T-helper 1 cell treated with Interleukin-12 subunit alpha and Interleukin-12 subunit beta and Interleukin-4 antibody, amounts not matched to agents 30 ng/mL and 1 ng/mL, for 36 hours (primary cell): ENCODE measurements at places on chromosomes 4 and X. TPM values are rescaled to one million over a fixed set of nuclear protein-coding genes. Genes with fewer than 3 reads are reported as not detected.

The GK gene
- total RNA-seq = 68.8 and 75.3 TPM in 2 replicates

The CHIC2 gene
- 15.2 and 18.1 TPM in 2 replicates for total RNA-seq

The CCNA2 gene
- total RNA-seq = 61.0 and 61.5 TPM in 2 replicates

The RASGEF1B gene
- 1.2 and 1.6 TPM in 2 replicates for total RNA-seq

The MAGEA1 gene
- total RNA-seq = not detected in 2 replicates
